ENCODE measurements at places on chromosomes 2 and 18. TPM values are rescaled to one million over a fixed set of nuclear protein-coding genes. Genes with fewer than 3 reads are reported as not detected.

GRCh38 chr18:49988733-49989132 is 175.4 kb upstream of the ACAA2 start:
- DNase-seq = no peak

DNA sequence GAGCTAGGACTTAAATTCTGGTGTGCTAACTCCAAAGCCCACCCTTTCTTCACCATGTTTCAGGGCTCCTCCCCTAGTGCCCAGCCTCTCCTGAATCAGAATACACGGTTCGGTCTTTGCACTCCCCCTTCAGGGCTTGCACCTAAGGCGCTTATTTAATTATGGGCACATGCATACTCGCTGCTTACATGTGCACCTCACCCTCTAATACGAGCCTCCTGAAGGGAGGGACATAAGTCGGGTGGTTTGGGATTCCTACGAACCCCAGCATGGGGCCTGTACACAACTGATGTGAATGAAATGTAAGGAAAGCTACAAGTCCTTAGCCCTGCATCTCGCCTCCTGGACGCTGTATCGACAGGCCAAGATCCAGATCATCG is 435 bp downstream of the IFT172 start:
- peak; percentile 17 for DNase-seq

GRCh38 chr18:46199515-46200147 is 95.4 kb downstream of the HAUS1 start:
- peak; percentile 62 for DNase-seq

DNA sequence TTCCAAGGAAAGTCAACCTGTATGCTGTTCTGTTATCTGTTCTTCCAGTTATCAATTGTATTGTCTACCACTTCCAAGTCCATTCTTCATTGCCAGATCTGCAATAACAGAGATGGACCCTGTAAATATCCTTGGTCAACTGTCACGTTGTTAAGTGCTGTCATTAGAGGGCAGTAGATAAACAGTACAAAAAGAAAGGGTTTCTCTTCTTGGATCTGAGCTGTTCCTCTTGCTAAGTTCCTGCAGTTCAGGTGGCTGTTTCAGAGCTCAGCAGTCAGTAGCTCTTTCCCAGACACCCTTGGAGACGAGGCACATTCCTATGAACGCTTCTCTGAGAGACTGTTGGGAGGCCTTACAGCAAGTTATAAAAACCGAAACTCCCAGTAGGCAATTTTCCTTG is 957.1 kb upstream of the CHAC2 start:
- DNase-seq = peak; percentile 60

GRCh38 chr18:76657911-76658470 is 162.9 kb upstream of the ZNF516 start:
- DNase-seq = no peak

GRCh38 chr2:70371753-70372152 is 69.9 kb upstream of the FAM136A start:
- peak; percentile 85 for DNase-seq

GRCh38 chr18:72107647-72108383 is 436.3 kb downstream of the CBLN2 start:
- peak; percentile 46 for DNase-seq

DNA sequence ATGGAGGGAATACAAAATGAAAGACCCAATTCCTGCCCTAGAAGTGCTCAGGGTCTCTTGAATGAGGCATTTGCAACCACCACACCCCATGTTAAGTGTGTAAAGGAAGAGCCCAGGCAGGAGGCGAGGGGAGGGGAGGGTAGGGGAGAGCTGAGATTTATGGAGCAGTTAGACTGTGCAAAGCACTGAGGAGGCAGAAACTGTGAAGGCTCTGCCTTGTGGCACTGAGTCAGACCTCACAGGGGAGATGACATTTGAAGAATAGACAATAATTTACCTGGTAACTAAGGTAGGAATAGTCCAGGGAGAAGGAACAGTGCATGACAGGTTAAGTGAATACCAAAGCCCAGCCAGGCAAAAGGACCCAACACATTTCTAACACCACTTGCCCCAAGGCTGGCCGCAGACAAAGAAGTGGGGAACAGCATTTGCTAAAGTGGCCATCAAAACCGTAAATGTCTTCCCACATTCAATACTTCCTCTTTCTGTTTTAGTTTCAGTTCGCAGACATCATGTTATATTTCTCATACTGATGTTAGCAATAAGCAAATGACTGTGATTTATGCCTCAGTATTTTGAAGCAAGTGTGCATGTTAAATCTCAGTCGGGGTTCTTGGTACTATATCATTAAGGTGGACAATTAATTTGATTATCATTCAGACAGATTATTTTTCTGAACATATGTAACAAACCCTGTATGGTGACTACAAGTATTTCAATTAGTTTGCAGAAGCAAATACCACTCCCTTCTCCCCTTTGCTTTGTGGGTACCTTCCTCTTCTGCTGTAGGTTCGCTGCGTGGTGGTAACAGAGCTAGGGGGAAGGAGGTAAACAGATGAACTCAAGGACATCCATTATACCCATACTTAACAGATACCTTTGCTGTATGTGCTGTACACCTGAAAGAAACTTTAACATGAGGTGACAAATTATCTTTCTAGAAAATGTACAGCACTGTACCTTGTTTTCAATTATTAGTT is 27.5 kb downstream of the CDH20 start:
- DNase-seq = no peak

DNA sequence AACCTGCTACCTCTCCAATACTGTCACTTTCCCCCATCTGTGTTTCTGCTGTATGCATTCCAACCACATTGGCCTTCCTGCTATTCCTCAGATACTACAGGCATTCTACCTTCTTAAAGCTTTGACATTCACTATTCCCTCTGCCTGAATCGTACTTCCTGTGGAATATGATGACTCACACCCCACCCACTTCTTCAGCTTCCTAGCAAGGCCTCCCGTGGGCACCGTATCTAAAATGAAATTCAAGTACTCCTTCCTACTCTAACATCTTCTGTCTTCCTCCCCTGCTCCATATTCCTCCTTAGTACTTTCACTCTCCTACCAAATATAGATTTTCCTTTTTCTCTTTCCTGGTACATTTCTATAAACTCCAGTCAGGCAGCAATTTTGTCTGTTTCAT is 710.4 kb downstream of the RNF144A start:
- peak; percentile 49 for DNase-seq

GRCh38 chr2:47150175-47150574 is 4.9 kb downstream of the STPG4 start:
- DNase-seq = no peak

- no peak for DNase-seq
Observed at GRCh38 chr2:216882876-216883275, 23.0 kb upstream of the TNP1 start.

Gene PIAS2
- total RNA-seq = 18.8 TPM

Gene G6PC2
- total RNA-seq = not detected

Measured in A172 (cell line).